Hypothalamus (tissue), 51 donors: ENCODE measurements at places on chromosomes 1 and 21.

- no peak for DNase-seq
Measured at GRCh38 chr21:38159355-38159754, 97.4 kb upstream of the KCNJ15 start.

GRCh38 chr1:248243204-248243603 is 12.0 kb downstream of the OR2M4 start:
- no peak for DNase-seq

DNA sequence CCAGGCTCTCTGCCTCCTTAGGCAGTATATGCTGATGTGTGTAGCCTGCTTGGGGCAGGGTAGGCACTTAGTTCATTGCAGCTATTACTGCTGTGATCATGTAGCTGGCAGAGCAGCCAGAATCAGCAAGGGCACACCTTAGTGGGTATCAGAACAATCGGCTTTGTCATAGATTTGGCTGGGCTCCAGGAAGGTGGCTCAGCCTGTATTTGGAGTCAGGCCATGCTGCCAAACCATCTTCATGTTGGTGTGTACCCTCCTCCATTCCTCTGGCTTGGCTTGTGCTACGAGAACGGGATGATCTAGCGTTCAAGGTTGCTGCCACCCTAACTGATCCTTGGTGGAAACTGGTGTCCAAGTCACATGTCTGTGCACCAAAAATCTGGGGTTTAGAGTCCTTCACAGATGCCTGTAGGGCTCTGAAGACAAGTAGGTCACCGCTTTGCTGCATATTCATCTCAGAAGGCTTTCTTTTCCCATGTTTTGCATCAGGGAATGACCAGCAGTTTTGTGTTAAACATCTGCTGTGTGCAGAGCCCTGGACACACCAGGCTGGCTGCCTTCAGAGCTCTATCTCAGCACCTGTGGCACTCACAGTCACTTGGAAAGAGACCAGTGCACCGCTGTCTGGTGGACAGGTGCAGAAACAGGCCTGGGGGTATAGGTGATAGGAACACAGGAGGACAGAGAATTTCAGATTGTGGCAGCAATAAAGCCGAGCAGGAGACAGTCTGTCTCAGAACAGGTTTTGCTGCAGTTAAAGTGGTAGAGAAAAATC is 23.7 kb downstream of the VANGL1 start:
- DNase-seq, result no peak

DNA sequence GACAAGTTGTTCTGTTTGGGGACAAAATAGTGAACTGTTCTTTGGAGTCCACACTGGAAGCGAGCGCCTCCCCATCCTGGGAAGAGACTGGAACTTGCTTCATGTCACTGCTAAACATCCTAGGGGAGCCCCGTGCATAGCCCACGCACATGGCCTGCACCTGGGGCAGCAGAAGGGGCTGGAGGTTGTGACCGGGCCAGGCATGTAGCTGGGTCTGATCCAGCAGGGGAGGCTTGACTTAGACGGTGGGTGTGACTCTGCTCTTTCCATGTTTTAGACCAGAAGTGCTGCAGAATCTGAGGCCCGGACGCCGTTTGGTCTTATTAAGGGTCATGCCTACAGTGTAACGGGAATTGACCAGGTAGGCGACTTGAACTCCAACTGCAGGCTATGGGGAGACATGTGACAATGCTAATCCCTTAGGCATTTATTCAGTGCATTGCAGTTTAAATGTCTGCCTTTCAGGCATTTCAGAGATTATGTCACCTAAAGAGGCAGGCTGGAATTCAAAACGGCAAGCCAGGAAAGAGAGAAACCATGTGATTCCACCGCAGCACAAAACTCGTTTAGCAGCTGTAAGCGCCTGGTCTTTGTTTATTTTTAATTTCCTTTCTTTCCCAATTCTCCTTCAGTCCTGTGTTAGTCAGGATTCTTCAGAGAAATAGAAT is 21.8 kb downstream of the CAPN9 start:
- no peak for DNase-seq

GRCh38 chr1:112504661-112505399 is 3.9 kb upstream of the WNT2B start:
- DNase-seq, result no peak

GRCh38 chr1:46188295-46189030 is 9.8 kb downstream of the POMGNT1 start:
- no peak for DNase-seq

- DNase-seq, result no peak
Measured at GRCh38 chr1:164707868-164708331, 148.9 kb downstream of the PBX1 start.

DNA sequence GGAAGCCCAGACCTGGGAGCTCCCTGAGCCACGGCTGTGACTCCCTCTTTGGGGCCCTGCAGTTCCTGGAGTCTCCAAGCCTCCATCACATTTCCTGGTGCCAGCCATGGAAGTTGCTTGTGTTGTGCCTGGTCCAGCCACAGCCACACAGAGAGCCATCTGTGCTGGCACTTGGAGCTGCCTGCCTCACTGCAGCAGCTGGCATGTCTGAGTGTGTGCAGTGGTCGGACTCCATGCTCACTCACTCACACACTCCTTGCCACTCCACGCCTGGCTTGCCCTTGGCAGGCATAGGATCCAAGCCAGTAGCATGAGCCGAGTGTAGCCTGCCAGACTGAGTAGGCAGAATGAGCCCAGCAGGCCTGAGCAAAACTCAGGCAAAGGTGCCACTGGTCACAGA is 516.3 kb upstream of the BEND5 start:
- no peak for DNase-seq

DNA sequence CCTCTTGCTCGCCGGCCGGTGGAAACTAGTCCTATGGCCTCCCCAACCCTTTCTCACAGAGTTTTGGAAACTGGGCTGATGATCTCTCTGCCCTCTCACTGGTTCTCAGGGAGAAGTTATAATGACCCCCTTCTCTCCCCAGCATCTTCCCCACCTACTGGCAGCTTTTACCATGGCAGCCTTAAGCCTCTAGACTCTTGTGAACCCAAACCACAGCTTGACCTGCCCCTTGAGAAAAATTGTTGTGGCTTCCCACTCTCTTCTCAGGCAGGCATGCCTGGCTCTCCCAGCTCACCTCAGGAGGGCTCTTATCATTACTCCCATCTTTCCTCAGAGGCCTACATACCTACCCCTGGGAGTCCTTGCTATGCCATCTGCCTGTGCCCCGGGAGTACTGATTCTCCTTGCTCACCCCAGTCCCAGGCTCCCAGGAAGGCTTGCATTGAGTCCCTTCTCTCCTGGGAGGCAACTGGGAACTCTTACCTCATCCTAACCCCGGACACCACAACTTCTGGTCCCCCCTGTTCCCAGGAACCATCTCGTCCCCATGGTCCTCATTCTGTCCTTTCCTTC is 1.6 kb downstream of the NSUN4 start:
- no peak for DNase-seq
